Amygdala (tissue), 56 donors: ENCODE measurements at places on chromosomes 4 and X.

DNA sequence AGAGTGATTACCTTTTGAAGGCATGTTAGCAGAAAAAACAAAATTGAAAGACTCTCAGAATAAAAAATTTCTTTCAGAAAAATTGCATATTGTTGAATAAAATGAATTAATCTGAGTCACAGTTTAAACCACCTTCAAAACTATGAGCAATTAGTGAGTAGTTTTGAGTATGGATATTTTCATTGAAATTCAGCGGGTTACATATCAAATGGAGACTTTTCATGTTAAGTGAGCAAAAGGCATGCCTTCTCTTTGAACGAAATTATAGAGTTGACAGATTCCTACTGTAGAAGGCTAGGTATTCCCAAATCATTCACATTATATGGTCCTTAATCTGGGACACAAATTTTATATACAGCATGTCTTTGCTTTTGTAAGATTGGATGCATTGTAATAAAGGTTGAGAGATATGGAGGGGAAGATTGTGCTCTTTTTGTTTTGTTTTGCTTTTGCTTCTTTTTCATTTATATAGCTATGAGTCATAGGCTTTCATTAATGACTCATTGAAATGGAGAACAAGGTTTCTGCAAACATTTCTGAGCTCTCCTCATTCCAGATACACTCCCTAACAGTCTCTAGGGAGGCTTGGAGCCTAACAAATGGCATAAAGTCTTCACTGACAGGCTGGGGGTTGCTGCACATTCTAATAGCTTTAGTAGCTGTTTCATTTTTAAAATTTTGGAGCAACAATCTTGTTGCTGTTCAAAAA is 21.6 kb downstream of the PCDH18 start:
- DNase-seq, result no peak

- no peak for DNase-seq
Observed at GRCh38 chr4:76250962-76251361, 559 bp upstream of the FAM47E start.

GRCh38 chr4:158825433-158826036 is 56.7 kb downstream of the FNIP2 start:
- no peak for DNase-seq

DNA sequence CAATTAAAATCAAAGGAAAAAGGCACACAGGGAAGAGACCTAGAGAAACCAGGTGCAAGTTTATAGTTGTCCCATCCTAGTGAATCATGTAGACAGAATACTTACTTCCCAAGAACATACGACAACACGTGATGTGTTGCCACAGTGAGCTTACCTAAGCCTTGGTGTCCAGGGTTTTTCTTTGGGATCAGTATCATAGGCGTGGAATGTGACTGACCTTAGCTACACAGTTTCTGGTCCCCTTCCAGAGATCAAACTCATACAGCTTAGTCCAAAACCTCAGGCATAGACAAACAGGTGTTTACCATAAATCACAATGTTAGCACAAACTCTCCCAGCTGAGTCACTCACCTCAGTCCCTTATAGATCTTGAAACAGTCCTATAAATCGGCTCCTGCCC is 17.7 kb downstream of the SLC25A31 start:
- no peak for DNase-seq

DNA sequence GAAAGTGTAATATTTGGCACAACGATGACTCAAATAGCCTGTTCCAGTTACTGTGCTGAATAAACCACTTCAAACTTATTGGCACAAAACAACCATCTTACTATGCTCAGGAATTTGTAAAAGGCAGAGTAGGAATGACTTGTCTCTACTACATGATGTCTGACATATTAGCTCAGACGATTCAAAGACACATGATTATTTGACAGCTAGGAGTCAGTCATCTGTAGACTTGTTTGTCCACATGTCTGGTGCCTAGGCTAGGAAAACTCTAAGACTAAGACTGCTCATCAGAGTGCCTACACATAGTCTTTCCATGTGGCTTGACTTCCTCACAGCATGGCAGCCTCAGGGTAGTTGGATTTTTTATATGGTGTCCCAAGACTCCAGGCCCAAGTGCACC is 154.5 kb downstream of the FANCB start:
- DNase-seq, result no peak

GRCh38 chr4:148215202-148215601 is 227.0 kb downstream of the NR3C2 start:
- no peak for DNase-seq
